ENCODE measurements at places on chromosomes 6 and 20.

GRCh38 chr6:31792761-31793171 is 2.8 kb downstream of the VARS1 start:
- DNase-seq, result no peak

GRCh38 chr6:9825526-9825925 is 589.3 kb downstream of the TFAP2A start:
- DNase-seq, result no peak

DNA sequence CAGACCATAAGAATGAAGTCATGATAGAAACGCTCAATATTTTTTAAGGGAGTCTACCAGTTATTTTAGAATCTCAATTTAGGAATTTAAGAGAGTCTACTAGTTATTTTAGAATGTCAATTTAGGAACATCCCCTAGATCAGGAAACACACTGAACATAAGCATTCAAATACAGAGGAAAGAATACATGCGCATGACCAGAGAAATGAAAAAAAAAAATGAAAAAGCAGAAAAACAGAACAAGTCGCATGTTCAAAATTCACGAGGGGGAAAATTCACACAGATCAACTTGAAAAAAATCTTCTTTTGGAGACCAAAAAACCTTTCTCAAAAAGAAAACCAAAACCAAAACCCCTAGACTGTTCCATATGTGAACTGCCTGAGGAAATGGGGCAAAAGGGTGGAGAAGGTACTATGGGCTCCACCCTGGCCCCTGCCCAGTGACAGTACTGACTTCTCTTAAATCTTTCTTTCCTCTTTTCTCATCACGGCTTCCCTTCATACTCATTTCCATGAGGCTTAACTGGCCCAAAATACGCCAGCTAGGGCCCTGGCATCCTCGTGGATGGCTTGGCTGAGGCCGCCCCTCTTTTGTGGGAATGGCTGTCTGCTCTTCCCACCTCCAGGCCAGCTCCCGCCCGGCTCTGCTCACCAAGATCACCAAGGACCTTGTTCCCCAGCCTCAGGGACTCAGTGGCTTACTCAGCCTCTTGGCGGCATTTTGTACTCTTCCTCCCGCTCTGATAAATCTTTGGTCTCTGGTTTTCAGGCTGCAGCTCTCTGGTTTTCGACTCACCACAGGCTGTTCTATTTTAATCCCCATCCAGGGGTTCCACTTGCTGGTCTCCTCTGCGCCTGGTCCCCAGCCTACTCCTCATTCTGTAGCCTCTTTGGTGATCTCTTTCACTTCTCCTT is 11.2 kb downstream of the ZBTB2 start:
- no peak for DNase-seq

DNA sequence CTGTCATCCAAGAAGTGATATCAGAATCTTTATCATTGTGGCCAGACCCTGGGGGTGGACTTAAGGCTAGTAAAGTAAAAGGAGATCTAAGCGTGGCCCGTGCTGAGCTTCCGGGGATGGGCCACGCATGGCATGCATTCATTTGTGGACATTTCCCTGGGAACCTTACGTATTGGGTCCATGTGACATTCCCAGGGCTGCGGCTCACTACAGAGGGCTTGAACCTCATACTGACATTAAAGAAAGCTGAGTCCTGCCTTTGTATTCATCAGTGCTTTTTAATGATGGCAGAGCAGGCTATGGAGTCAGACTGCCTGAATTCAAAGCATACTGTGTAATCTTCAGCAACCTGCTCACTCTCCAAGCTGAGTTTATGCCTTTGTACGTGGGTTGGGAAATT is 152.2 kb upstream of the AFDN start:
- no peak for DNase-seq

GRCh38 chr6:24432611-24433010 is 29.9 kb downstream of the MRS2 start:
- DNase-seq, result no peak

- no peak for DNase-seq
These were observed 325.7 kb downstream of the SAMD5 start for GRCh38 chr6:147834084-147834776.

GRCh38 chr6:84033523-84034451 is at the start of gene MRAP2:
MRAP2 (plus strand) TSS chr6:84033772; CDS start chr6:84055319, 21,547 bp downstream.
- no peak for DNase-seq

GRCh38 chr20:15705975-15706374 is 867.3 kb downstream of the KIF16B start:
- no peak for DNase-seq

GRCh38 chr20:19765913-19766312 is 7.9 kb downstream of the RIN2 start:
- no peak for DNase-seq

DNA sequence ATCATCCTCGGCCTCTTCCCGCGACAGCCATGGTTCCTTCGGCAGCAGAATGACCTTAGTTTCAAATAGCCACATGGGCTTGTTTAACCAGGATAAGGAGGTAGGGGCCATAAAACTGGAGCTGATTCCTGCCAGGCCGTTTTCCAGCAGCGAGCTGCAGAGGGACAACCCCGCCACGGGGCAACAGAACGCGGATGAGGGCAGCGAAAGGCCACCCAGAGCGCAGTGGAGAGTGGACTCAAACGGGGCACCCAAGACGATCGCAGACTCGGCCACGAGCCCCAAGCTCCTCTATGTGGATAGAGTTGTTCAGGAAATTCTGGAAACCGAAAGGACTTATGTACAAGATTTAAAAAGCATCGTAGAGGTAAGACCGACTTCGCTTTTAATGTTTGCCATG is 131.8 kb upstream of the MTHFD1L start:
- DNase-seq, result no peak

DNA sequence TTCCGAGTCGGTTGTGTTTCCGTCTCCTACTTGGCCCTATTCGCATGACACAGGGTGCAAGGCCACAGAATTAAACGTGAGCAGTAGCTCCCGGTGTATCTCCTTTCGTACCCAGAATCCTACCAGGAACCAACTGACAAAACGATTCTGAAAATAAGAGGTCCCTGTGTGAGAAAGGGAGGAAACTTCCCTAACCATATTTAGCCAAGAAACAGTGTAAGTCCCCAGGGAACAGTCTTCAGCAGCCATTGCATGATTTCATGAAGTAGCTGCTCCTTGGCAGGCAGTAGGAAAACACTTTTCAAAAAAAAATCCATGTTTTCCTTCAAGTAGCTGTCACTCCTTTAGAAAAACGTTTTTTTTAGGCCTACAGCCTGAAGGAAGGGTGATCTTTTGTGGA is 46.9 kb downstream of the PDE10A start:
- no peak for DNase-seq

DNA sequence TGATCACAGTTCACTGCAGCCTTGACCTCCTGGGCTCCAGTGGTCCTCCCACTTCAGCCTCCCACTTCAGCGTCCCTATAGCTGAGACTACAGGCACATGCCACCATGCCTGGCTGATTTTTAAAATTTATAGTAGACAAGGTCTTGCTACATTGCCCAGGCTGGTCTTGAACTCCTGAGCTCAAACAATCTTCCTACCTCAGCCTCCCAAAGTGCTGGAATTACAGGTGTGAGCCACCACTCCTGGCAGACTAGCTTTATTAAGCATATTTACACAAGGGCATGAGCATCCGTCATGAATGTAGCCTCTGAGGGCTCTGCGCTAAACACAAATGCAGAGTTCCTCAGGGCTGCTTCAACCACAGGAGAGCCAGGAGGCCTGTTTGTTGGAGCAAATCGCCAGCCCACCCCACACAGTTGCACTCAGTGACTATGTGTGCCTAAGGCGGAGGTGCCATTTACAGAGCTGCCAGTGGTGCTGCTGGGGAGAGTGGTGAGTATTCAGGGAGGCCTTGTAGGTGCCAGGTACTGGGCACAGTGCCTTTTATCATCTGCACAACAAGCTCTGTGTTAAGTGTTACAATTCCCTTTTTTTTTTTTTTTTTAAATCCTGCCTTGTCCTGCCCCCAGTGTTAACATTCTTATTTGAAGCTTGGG is 78.2 kb downstream of the PSMG4 start:
- no peak for DNase-seq

DNA sequence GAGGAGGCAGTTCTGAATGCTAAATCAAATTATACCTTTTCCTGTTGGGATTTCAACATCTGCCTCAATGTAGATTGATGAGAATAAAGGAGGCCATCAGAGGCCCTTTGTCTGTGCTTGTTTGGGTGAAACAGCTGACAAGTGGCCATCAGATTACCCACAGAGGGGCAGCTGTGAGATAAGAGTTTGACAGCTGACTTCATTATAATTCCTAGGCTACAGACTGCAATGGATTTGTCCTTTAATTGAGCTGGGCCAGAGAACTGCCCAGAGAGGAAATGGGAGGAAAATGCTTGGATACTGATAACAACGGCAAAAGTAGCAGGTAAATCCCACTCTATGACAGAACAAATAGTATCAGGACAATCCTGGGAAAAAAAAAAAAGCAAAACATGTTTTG is 649.4 kb downstream of the HDGFL1 start:
- DNase-seq, result no peak

- DNase-seq, result no peak
These were observed 28.6 kb upstream of the EZR start for GRCh38 chr6:158847786-158848185.

DNA sequence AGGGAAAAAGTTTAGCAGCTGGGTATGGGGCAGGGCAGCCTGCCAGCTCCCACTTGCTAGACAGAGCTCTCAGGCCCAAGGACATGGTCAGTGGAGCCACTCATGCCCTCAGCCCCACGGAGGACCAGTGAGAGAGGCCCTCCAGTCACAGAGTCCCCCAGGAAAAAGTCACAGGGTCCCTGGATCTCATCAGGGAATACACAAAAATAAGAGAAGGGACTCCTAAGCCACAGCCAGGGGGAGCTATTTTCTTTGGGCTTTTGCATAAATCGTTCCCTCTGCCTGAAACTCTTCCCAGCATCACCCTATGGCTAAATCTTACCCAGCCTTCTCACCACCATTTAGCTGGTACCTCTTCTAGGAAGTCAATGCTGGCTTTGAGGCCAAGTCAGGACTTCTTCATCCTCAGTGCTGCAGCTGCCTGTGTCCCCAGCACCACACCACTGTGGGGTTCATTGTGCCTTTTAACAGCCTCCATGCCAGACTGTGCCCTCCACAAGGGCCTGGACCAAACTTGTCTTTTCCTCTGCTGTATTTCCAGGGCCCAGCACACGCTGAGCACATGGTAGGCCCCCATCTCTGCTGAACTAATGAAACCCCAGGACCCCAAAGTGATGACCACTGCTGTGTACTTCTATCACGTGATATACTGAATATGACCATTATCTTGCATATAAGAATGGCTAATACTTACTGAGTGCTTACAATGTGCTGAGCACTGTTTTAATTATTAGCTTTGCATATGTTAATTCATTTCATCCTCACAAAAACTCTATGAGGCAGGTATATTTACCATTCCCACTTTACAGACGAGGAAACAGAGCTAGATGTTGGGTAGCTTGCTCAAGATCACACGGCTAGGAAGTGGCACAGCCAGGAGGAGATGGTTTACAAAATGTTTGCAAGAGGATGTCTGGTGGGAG is 2.0 kb downstream of the ZNF335 start:
- no peak for DNase-seq

- no peak for DNase-seq
These were observed 95.9 kb downstream of the ZFAND3 start for GRCh38 chr6:37915463-37915862.

DNA sequence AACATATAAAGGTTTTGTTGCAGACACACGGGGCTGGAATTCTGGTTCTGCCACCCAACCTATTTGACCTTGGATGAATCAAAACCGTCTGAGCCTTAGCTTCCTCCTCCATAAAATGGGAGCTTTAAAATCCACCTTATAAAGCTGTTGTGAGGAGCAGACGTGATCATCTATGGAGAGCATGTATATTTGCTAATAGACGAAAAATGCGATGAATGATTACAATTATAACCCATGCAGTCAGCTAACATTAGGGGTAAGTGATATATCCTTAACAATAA is 586 bp upstream of the NUP153 start:
- DNase-seq, result no peak

DNA sequence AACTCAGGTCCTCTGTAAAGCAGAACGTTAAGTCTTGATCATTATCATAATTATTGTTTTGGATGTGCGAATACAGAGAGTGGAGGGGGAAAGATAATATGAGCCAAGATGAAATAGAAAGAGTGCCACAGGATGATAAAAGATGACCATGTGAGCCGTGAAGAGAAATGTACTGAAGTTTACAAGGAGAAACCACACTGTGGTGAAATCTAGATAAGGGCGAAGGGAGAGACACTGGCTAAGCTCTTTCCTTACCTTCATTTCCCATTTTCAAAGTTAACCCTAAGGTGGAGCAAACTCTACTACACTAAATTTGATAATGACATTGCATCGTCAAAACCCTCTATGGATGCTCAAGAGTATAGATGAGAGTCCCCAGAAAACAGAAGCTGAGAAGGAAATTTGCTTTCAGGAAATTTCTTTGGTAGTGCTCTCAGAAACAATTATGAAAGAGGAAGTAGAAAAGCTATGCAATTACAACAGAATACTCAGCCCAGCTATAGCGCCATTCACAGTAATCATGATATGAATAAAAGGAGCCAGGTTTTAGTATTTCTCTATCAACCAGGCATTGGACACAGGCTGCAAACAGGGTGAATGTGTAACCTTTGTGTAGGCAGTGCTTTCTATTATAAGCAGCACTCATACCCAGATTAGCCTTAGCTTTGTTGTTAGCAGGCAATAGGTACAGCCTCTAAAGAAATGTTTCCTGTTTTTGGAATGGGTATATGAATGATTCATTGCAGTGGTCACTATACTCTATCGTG is 1080.7 kb downstream of the GRIK2 start:
- DNase-seq, result no peak

DNA sequence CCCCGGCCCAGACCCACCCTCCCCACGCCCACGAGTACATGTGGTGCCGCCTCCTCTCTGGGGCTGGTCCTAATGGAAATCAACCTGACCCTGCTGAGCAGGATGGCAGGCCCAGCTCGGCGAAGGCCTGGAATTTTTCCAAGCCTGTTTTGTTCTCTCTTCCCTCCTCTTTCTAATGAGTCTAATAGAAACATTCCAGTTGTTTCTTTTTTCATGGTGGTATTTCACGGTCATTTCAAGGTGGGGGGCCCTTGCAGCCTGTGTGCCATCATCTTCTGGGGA is 16.6 kb downstream of the SMOC2 start:
- DNase-seq, result no peak

- DNase-seq, result no peak
These were observed 137.7 kb upstream of the AKAP12 start for GRCh38 chr6:151101816-151102694.

GRCh38 chr6:14478381-14479225 is 361.0 kb downstream of the CD83 start:
- no peak for DNase-seq

DNA sequence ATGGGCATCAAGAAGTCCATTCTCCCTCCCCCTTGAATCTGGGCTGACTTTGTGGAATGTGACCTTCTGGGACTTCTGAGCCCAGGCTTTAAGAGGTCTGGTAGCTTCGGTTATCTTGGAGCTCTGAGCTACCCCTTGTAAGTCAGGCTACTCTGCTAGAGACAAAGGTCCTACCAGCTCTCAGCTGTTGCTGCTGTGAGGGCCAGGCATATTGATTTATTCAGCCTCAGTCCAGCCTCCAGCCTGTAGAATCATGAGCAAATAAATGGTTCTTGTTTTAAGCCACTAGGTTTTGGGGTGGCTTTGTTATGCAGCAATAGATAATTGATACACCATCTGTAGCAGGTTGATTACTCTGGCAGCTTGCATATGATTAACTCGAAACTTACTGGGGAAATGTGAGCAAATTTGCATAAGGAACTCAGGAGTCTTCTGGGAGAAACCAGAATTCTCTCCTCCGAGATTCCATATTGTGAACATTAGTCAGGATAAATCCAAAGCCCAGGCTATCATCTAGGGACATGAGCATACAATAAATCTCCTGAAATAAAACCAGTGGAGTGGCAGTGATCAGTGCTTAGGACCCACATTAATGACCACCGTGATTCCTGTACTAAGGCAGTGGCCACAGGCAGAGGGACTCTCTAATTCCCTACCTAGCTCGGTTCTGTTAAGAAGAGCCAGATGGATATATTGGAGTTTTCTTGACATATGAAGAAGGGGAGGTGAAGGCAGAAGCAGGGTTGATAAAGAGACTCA is 336.1 kb downstream of the CDC5L start:
- no peak for DNase-seq

Measured in stimulated activated CD8-positive, alpha-beta memory T cell treated with anti-CD3 and anti-CD28 coated beads, Interleukin-4, amount 100 ng/mL, for 1 hour (primary cell).